ENCODE measurements at places on chromosomes 3 and 15. TPM values are rescaled to one million over a fixed set of nuclear protein-coding genes. Genes with fewer than 3 reads are reported as not detected.

The CAPN3 gene
- total RNA-seq = 5.0 TPM

The KCNMB2 gene
- total RNA-seq = 3.1 TPM

The MST1 gene
- 3.4 TPM for total RNA-seq

The CPNE9 gene
- total RNA-seq = not detected

The REC114 gene
- 0.52 TPM for total RNA-seq

The CPLX3 gene
- 4.6 TPM for total RNA-seq

The FETUB gene
- total RNA-seq = not detected

The SCN5A gene
- total RNA-seq = 173 TPM

The FBXL22 gene
- total RNA-seq = 37.7 TPM

The WDR93 gene
- total RNA-seq = not detected

The TICRR gene
- not detected for total RNA-seq

The TNFAIP8L3 gene
- total RNA-seq = 3.3 TPM

The SLC49A4 gene
- 13.2 TPM for total RNA-seq
